ENCODE measurements at places on chromosomes 6 and 20.

GRCh38 chr6:155130161-155130853 is 133.5 kb upstream of the CLDN20 start:
- DNase-seq = no peak

- no peak for DNase-seq
Measured at GRCh38 chr20:33796907-33797544, 14.1 kb upstream of the CHMP4B start.

DNA sequence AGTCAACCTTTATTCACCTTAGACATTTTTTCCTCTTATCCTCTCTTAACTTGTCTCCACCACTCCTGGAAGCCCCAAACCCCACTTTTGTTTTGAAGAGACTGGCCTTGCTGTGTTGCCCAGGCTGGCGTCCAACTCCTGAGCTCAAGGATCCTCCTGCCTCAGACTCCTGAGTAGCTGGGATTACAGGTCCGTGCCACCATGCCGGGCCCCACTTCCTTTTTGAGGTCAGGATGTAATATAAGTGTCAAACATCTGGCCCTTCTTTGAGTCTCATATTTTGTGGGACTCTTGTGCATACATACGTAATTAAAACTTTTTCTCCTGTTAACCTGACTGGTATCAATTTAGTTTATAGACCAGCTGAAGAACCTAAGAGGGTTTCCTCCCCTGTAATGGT is 1.4 kb upstream of the CDK19 start:
- DNase-seq = no peak

- DNase-seq = no peak
Measured at GRCh38 chr6:84867521-84867920, 103.1 kb upstream of the TBX18 start.

DNA sequence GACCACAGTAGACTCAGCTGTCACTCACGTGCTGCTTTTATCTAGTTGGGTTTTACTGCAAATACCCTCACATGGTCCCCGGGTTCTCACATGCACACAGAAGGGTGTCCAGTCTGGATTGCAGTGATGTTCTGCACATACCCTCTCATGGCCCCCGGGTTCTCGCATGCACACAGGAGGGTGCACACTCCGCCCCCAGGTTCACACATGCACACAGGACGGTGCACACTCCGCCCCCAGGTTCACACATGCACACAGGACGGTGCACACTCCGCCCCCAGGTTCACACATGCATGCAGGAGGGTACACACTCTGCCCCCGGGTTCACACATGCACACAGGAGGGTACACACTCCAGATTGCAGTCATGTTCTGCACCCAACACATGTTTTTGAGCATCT is 224.3 kb downstream of the ERMARD start:
- no peak for DNase-seq

DNA sequence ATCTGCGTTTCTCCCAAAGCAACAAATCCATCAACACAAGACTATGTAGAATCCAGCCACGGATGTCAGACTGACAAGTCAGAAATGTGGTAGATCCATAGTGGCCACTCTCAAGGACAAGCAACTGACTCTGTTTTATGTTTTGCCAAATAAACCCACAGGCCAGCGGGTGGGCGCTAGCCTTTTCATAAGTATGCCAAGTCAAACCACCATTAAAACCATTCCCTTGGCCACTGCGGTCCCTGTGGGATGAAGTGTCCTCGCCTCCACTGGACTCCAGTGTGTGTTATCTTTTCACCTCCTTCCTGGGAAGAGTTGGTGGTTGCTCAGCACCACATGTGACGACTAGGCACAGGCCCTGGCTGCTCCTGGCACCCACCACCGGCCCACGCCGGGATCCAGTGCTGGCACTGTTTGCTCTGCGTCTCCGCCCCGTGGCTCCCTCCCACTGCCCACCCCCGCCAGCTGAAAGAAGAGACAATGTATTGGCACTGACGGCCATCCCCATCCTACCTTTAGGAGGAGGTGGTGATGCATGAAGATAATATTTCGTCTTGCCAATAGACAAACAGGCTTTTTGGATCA is 103.4 kb downstream of the FOXC1 start:
- DNase-seq = no peak

DNA sequence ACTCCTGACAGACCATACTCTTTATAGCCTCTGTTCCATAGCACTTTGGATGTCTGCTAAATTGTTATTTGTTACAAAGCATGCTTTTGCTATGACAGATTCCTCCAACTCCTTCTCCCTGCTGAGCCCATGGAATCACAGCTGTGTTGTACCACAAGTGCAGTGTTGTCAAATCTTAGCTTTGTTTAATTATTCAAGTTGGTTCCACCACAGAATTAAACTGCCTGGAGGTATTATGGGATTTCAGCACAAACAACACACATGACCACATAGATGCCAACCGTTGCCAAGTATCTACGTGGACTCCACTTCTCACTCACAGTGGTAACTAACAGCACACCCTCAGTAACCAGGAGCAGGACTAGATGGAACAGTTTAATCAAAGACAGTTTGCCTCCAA is 32.7 kb upstream of the MARCKS start:
- DNase-seq = no peak

DNA sequence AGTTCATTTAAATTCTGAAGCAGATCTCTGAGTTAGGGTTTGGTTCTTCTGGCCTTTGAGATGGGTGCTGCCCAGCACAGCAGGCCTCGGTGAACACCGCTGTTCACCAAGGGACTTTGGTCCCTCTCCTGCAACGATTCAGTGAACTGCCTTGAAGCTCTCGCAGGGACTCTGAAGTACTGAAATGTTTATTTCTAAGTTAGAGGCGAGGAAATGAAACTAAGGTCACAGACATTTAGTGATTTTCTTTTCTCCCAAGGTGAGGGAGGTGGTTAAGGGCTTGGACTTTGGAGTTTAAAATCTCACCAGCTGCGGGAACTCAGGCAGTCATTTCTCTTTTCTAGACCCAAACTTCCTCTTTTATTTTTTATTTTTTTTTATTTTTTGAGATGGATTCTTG is 26.2 kb downstream of the E2F3 start:
- no peak for DNase-seq

GRCh38 chr20:37240337-37241067 is 21.1 kb downstream of the GHRH start:
- DNase-seq = no peak

DNA sequence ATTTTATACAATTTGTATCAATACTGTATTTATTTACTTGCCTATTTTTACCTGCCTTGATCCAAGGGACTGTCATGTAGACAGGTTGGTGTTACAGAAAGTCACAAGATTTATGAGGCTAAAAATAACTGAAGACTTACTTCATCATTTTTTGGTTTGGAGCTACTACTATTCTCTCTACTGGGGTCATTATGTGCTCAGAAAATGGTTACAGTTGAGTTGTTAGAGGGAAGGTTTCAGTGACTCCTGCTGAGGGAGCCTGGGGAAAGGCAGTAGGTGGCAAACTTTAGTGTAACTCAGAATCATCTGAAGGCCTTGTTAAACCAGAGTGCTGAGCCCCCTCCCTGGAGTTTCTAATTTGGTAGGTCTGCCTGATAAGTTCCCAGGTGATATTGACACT is 118.8 kb downstream of the TINAG start:
- DNase-seq = no peak

All from C1 segment of cervical spinal cord (tissue), 14 donors.